CD4-positive, alpha-beta T cell treated with Interleukin-15 for 1 hour (primary cell): ENCODE measurements at places on chromosomes 2 and 18.

GRCh38 chr2:239235311-239235710 is 165.5 kb downstream of the HDAC4 start:
- no peak for DNase-seq

DNA sequence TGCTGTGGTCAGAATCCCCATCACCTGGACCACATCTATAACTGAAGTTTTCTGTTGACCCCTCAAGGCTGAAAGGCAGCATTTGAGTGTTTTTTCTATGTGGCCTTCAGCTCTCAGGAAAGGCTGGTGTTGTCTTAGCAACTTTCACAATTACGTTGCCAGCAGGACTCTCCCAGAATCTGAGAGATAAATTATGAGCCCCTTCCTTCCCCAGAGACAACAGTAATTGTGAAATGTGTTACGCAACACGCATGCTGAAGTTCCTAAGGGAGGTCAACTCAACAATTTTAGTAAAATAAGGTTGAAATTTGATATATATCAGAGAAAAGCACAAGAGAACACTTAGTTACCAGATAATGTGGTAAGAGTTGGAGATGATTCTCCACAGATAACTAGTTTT is 216.5 kb upstream of the SLC8A1 start:
- no peak for DNase-seq

DNA sequence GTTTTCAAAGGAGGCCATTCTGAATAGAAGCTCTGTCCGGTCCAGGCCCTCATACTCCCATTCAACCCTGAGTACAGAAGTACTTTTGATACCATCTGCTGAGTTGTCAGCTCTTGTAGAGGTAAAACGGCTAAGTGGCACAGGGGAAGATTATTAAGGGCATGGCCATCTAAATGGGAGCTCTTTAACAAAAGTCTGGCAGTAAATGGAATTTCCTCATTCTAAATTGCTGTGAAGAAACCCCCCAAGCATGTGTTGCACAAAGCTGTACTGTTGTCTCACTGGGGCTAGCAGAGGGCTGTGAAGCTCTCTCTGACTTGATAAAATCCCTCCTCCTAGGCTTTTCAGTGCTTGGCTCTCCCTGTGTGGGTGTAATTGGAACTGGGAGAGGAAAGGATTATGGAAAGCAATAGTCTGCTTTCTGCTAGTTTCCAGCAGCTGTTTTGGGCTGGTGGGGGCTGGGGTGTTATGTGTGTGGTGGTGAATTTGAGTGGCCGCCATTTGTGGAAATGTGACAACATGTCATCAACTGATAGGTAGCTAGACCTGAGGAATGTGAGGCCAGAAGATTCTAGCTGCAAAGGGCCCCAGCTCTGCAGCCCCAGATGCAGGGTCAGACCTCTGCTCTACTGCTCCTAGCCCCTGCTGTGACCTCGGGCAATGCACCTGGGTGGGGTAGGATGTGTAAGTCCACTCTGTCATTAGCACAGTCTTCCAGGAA is 65.1 kb downstream of the MAP4K4 start:
- no peak for DNase-seq

DNA sequence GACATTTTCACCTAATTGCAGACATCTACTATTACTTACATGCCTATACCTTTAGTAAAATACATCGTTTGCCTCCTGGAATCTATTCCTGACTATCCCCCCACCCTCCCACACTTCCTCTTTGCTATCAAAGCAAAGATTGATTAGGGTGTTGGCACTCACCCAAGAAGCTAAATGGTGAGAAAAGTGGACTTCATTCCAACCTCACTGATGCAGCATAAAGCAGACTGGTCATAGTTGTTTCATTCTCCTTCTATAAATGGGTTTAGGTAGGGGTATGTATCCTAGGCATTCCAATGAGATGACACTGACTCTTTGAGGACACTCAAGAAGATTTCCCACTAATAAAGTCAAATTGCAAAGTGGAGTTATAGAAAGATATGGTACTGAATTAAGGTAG is 97.4 kb downstream of the LRP1B start:
- DNase-seq = no peak

DNA sequence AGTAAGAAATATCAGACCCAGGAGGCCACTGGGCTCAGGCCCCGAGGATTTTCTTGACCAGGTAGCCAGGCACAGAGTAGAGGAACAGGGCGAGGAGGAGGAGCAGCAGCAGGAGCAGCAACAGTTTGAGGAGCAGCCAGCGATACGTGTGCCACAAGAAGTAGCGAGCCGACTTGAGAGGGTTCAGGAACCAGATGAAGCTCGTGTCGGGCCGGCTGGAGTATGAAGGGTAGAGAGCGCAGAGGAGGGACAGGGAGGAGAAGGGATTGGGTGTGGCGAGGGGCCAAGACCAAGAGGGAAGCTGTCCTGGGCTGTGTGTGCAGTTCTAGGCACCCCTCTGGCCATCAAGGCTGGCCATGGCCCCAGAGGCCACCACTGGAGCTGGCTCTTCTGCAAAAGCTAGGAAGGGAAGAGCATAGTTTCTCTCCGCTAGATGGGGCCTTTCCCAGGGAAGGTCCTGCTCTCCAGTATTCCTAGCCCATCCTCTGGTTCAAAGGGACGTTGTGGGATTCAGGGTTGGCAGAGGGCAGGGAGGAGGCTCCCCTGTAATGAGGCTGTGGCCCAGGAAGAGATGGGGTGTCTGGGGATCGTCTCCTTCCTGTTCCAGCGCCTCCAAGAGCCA is 17.8 kb downstream of the OTOF start:
- DNase-seq = no peak

- no peak for DNase-seq
Observed at GRCh38 chr2:200748779-200749178, 62.9 kb upstream of the BZW1 start.

DNA sequence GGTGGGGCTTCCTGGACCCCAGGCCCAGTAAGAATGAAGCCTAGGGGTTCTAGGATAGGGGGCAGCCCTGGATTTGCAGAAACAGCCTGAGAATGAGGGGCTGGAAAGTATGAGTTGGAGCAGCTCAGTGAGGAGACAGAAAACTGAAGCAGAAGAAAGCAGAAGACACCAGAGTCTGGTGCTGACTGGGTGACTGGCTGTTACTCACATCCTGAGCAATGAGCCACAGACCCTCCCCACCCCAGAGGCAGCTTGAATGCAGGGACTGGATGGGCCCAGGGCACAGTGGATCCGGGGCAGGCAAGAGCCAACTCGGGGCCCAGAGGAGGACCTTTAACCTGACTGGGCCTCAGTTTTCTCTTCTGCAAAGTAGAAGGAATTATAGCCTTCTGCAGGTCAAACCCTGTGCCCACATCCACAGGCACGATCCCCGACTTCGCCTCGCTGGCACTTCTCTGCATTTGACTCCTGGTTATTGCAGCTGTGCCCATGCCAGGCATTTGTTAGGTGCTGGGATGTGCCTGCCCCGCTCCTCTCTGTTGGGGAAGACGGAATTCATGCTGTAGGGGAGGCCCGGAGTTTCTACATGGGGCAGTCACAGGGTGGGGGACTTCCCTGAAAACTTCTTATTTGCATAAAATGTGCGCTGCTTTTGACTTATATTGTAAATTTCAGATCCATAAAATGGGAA is 8.5 kb downstream of the STEAP3 start:
- DNase-seq = no peak

DNA sequence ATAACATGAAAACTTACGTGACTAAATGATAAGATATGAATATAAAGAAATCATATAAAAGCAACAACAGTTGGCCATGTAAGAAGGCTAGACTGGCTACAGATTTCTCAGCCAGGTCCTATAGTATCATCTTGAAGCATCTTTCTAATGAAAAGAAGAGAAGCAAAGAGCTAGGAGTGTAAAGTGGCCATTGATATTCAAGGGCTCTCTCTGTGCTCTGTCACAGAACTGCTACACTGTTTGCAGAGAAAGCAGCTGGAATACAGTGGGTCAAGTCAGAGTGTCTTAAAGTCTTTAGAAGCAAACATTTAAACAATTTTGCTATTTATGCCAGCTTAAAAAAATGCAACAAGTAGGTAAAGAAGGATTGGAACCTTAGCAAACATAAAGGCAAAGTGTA is 118.8 kb downstream of the SCN9A start:
- DNase-seq = no peak

DNA sequence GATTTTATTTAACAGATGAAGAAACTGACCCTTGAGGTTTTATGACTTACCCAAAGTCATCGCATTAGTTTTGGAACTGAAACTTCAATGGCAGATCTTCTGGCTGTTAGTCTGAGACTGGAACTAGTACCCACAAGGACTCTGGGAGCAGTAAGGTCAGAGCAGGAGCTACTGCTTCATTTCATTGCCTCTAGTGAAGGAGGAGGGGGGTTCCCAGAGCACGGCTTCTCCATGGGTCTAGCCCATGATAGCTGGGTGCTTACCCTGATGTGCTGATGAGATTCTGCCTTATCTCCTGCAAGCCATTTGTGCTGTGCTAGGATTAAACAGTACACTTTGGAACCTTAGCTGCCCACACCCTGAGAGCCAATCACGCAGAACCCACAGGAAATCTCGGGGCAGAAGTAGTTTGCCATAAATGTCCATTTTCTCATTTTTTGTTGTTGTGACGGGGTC is 5.4 kb upstream of the RNASEH1 start:
- DNase-seq = no peak

- DNase-seq = no peak
Observed at GRCh38 chr2:96404446-96405373, 69.1 kb downstream of the NCAPH start.

- no peak for DNase-seq
Observed at GRCh38 chr2:97967216-97967592, 28.5 kb downstream of the TMEM131 start.

DNA sequence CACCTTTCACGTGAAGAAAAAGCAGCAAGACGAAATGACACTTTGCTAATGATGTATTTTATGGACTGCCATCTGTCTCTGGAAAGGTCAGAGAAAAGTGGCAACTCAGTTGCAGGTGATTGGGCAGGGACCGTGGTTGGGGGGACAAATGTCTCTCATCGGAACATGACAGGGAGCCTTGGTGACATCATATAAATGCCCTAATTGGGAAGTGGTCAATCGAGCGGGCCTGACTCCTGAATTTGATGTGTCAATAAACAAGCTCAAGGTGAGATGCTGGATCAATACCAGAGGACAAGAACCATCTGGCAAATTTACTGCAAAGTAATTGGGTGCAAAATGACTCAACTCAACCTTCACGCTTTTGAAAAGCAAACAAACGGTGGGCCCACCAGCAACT is 151.9 kb upstream of the SKOR2 start:
- no peak for DNase-seq

- no peak for DNase-seq
Observed at GRCh38 chr2:204720874-204721273, 175.6 kb downstream of the PARD3B start.

DNA sequence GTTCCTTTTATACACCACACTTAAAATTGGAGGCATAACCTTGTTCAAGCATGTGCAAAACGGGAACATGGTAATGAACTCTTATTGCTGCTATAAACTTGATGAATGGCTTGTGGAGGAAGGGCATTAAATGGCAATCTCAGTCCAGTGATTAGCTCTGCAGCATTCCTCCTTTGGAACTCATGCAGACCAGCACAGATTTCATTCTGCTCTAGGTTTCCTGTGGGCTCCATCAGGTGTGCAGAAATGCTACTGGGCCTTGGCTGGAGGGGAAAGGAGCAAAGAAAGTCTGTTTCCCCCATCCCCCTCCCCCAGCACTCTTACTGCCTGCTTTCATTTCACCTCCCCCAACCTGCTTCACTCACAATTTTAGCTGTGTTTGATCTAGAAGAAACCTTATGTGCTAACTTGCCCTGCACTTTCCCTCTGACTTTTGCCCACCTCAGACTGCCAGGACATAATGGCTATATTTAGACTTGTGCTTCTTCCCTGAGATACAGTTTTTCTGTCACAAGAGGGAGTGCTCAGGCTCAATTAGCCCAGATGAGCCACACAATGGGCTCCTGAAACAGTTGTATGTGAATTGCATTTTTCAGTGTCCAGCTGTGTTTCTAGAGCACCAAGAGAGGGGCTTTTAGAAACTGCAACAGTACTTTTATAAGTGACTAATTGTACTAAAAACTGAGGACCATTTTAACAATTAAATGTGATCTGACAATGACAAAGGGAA is 109.8 kb downstream of the FSHR start:
- no peak for DNase-seq

DNA sequence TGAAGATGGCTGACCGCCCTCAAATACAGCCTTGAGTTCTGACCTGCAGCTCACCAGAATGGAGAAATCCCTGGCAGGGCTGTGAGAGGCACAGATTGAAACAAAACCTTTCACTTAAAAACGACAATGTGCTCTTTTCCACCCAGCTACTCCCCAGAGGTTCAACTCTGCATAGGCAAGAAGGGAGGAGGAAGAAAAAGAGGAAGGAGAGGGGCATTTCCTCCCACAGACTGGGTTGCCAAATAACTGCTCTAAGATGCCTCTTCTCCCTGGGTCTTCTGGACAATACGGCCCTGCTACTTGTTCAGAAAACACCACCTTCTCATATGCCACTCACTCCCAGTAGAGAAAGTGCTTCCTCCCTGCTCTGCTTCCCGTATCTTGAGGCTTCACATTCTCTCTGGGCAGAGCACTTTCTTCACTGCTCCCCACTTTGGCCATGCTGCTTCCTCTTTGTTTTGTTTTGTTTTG is 136.4 kb upstream of the SLC1A4 start:
- DNase-seq = peak; percentile 59

- DNase-seq = no peak
Observed at GRCh38 chr2:45046786-45047185, 37.5 kb upstream of the SIX2 start.

DNA sequence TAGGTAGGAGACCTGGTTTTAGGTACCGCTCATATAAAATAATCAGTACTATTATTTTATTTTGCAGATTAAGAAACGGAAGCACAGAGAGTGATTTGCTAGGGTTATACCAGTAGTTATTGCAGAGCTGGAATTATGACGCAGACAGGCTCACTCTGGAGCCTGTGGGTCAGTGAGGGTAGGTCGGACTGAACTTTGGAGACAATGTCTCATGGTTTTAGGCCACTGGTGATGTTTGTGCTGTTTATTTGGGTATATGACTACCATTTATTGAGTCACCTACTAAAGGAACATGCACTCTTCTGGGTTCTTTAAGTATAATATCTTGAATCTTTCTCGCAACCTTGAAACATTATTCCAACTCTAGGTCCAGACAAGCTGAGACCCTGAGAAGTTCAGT is 33.5 kb upstream of the IL1R1 start:
- DNase-seq = no peak

- no peak for DNase-seq
Observed at GRCh38 chr2:196172951-196173350, 1.6 kb upstream of the STK17B start.

- no peak for DNase-seq
Observed at GRCh38 chr2:150591496-150592285, 104.2 kb upstream of the RND3 start.

GRCh38 chr2:42196403-42197267 is 27.5 kb downstream of the EML4 start:
- peak; percentile 39 for DNase-seq
